ENCODE measurements at places on chromosomes 4 and X.

DNA sequence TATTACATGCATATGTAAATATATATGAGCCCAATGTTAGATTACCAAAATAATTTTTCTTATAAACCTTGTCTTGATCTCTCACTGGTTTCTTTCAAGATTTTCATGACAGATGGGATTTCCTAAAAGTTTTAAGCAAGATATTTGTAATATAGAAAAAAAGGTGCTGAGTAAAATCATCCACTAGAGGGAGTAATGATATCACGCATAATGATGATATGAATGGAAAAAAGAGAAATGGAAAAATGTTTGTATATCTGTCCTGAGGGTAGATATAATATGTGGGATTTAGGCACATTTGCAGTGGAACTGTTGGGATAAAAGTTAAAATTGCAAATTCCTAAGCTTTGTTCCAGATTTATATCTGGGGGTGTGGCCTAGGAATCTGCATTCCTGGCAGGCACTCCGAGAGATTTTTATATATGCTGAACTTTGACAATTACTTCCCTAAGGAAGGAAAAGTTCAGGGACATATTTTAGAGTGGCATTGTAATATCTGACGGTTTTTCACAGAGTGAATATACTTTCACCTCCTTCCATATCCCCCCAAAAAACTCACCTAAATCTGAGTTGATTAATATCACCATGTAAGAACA lies 60.5 kb downstream of the TMA16 start:
- DNase-seq: peak; percentile 58

DNA sequence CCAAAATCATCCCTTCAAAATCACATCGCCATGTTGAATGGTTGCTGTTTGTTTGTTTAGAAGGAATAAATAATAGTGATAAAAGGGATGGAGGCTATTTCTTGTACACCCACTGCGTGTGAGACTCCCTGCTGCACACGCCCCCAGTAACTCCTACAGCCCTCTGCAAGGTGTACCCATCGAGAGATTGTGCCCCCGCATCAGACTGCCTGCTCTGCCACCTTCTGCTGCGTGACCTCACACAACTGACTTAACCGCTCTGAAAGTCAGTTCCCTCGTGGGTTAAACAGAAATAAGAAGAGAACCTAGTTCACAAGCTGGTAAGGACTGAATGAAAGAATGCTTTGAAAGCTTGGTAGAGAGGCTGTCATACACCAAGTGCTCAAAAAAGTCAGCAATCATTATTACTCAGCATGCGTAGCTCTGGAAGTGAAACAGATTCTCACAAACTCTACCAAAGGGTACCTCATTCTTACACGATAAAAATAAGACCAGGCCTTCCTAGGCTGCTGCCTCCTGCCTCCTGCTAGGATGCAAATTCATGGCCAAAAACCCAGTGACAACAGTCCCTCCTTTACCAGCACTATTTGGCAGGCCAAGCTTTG lies 147.1 kb downstream of the CPEB2 start:
- no peak for DNase-seq

- peak; percentile 91 for DNase-seq
Observed at GRCh38 chr4:75514131-75514948, at the start of the genes RCHY1 and THAP6. Gene RCHY1, minus strand, starts transcription at chr4:75514403. Its CDS starts 117 bp downstream, at chr4:75514286. Gene THAP6, plus strand, starts transcription at chr4:75514473. Its CDS starts 980 bp downstream, at chr4:75515453.

DNA sequence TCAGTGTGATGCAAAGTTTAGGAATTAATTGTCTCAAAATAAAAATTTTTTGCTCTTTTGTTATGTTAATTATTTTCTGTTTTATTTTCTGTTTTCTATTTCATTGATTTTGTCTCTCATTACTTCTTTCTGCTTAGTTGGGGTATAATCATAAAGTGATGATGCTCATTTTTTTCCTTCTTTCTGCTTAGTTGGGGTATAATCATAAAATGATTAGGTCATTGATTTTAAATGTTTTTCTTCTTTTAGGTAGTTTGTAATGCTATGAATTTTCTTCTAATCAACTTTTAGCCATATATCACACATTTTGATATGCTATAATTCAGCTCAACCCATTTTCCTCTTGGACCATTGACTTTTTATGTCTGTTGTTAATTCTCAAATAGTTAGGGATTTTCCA lies 43.7 kb downstream of the NEUROG2 start:
- DNase-seq: no peak

- DNase-seq: no peak
Observed at GRCh38 chr4:144316869-144317268, 176.4 kb upstream of the GYPA start.

DNA sequence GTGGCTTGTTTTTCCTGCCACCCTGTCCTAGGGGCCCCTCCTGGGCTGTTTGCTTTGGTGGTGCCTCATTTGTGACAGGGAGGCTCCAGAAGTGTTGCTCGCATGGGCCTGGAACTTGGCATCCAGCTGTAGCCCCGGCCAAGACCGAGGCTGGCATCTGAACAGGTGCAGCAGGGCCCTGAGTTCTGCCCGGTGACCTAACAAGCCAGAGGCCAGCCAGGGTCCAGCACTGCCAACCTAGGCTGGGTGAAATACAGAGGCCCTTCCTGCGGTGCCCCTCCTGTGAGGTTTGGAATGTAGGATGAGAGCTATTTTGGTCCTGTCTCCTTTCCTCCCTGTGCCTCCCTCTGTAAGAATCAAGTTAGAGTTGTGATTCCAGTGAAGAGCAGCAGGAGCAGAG lies 58.5 kb downstream of the STARD8 start:
- no peak for DNase-seq

DNA sequence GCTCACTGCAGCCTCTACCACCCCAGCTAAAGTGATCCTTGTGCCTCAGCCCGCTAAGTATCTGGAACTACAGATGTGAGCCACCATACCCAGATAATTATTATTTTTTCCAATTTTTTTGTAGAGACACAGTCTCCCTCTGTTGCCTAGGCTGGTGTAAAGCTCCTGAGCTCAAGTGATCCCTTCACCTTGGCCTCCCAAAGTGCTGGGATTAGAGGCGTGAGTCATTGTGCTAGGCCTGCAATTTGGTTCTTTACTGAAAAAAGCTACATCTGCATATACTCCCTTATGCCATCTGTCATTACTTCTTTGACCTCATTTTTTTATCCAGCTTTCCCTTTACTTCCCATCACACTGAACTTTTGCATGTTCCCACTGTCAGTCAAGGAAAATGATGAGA lies 2012.4 kb upstream of the IGFBP7 start:
- no peak for DNase-seq

- no peak for DNase-seq
Observed at GRCh38 chrX:8430444-8430843, 34.2 kb upstream of the VCX3B start.

DNA sequence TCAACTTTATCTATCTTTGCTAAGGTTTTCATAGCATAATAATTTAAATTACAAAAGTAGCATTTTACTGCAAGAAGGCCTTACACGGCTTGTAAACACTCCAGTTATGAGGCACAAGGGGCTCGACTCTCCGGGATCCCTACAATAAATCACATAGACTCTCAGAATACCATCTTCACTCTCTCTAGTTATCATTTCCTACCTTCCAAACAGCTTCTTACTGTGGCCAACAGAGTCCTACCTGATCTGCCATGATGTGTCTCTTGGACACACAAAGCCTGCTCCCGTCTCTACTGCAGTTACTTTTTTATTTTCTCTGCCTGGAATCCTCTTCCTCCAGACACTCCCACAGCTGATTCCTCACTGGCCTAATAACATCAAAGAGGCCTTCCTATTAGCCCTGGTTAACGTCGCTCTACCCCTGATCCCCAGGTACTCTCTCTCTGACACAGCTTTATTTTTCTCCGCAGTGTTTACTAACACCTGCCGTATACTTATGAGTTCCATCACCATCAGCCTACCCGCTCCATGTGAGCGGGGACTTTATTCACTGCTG lies 559.6 kb upstream of the DIPK2B start:
- DNase-seq: no peak

- no peak for DNase-seq
Observed at GRCh38 chr4:153962311-153963039, 173.6 kb upstream of the SFRP2 start.

GRCh38 chr4:124409044-124409443 lies 303.5 kb downstream of the ANKRD50 start:
- DNase-seq: no peak

DNA sequence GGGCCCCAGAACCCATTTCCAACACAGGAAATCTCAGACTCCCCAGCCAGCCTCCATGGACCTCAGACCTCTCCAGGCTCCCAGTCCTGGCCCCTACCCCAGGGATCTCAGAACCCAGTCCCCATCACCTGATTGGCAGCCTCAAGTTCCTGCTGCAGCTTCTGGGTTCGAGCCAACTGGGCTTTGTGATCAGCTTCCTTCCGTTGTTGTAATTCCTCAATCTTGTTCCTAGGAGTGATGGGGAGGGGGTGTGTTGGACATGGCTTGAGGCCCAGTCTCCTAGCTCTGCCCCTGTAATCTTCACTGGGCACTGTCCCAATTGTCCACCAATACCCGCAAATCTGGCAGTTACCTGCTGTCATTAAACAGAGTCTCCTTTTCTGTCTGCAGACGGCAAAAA lies 12.6 kb downstream of the GRIPAP1 start:
- DNase-seq: no peak

GRCh38 chrX:107442914-107443527 lies 6.4 kb upstream of the FRMPD3 start:
- no peak for DNase-seq

DNA sequence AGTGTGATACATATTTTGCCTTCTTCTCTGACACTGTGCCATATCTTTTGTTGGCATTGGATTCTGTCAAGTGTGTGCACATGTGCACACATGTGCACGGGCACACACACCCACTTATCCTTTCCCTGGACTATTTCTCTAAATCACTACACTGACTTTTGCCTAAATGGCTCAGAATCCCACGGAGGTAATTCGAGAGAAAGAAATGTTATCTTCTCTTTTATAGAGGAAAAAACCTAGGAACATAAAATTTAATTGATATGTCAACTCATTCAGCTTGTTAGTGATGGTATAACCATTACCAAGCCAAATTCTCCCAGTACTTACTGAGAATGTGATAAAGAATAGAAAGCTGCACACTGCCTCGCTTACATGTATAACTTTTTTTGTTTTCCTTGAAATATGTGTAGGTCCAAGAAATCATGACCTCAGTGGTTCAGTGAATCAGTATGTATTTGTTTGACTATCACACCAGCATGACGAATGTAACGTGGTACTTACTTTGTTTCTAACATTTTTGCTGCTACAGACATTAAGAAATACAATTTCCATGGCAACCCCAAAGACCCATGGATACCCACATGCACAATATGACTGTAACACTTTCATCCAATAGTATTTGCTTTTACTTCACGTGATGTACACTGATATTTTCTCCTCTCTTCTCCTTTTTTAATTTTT lies 163.0 kb downstream of the PCDH7 start:
- no peak for DNase-seq

DNA sequence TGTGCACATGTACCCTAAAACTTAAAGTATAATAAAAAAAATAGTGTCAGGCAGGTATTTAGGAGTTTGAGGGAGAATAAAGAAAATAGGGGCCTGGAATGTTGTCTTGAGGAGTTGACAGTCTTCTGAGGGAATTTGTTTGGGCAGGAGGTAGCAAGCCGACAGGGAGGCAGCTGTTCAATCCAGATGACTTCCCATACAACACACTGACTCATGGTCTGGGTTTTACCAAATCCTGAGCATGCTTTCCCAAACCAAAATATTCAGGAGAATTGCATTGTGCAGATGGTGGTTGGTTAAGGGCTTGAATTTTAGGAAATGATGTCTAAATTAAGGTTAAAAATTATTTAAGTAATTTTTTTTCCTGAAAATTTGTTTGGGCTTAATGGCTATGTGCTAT lies 430.0 kb downstream of the INPP4B start:
- no peak for DNase-seq

DNA sequence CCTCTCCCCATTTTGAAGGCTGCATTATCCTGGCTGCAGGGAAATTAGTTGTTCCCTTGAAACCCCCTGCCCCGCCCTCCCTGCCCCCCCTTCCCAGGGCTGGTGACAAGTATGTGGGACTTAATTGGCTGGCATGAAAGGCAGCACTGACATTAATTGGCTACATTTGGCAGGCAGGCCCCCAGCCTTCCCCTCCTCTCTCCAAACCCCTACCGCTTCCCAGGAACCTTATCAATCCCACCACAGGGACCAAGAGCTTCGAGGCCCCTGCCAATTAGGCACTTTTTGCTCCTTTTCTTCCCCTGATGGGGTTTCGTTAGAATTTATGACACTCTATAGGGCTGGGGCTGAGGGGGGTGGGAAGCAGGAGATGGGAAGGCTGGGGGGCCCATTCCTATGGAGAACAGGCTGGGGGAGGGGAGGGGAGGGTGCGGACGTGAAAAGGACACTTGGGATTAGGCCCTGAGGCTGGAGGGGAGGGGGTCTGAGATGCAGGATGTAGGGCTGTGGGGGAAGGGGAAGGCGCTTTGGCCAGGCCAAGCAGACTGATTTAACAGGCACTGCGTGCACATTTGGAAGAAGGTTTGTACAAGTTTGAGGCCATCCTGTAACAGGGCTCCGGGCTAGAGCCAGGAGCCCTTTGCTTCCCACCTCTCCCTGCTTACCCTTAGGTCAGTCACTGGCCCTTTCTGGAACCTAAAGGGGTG lies 52.2 kb downstream of the EFNB1 start:
- DNase-seq: no peak

GRCh38 chrX:22136711-22137110 lies 104.6 kb downstream of the PHEX start:
- no peak for DNase-seq

DNA sequence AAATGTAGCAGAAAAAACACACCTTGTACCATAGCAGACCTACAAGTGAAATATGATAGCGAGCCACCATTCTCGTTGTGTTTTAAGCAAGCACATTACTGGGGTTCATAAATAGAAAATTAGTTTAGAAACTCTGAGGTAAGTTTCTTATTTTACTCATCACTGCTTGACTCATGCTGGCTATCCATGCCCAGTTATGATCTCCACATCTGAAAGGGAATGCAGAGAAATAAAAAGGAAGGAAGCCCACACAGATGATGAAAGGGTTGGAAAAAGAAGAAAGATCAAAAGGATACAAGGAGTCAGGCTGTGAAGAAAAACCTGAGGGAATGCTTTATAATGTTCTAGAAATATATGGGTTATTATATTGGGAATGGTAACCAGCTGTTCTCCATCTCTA lies 54.5 kb downstream of the CAMK2D start:
- DNase-seq: no peak

DNA sequence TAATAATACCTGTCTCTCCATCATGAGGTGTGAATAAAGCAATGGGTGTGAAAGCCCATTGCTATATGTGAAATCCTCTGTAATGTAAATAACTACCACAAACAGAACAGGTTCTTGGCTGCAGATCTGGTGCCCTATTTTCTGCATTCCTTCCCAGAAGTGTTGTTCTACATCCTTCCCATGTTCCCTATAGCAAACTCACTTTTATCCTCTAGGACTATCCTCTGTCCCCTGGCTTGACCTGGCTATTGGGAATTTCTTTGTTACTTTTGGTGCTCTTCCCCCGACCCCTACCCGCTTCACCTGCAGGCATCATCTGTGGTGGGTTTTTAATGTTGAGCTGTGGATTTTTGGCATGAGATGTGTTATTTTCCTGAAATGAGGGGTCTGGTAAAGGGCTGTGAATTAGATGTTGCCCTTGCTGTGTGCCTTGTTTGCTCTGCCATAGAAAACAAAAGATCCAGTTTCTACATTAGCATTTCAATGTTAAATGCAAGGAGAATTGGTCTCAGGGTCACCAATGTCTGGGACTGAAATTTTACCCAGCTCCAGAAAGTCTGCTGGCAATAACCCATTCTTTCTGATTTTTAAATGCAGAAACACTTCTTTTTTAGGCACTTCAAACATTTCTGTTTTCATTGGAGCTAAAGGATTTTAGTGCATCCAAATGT lies 13.6 kb upstream of the FREM3 start:
- DNase-seq: no peak

GRCh38 chrX:24253469-24253868 lies 60.4 kb downstream of the SUPT20HL2 start:
- DNase-seq: no peak

GRCh38 chr4:46927201-46927600 lies 18.2 kb upstream of the COX7B2 start:
- DNase-seq: no peak

All from COLO829 (cell line).